ENCODE measurements at places on chromosomes 6 and 20. TPM values are rescaled to one million over a fixed set of nuclear protein-coding genes. Genes with fewer than 3 reads are reported as not detected.

DNA sequence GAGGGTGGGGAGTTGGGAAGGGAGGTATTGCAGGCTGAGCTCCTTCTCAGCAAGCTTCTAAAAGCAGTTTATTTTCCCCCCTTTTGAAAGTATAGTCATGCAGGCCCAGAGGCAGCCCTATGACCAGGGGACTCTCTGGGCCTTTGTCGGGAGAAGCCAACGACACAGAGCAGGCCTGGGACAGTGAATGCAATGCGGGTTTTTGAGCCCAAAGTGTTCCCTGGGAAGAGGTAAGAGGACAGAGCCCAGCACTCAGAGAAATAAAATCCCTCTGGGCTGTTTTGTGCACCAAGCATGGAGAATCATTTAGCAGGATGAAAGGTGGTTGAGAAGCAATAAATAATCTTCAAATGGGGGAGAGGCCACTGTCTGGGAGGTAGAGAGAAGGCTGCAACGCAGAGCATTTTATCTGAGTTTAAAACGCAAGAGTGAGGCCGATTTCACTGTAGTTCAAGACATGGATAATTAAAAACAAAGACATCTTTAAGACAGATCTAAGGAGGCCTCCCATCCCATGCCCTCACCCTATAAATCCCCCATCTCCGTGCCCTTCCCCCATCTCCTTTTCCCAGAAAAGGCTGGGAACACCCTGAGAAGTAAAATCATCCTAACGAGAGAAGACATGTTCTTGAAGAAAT is 237.5 kb downstream of the CDC5L start:
- no peak for DNase-seq

DNA sequence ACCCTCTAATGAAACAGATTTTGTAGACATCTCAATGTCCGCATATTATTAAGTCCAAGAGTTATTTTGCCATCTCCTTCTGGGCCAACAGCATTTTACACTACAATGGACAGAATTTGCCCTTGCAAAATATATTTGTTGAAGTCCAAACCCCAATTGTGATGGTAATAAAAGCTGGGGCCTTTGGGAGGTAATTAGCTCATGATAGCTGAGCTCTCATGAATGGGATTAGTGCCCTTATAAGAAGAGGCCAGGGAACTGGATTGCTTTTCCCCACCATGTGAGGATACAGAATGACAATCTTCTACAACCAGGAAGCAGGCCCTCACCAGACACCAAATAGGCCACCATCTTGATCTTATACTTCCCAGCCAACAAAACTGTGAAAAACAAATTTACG is 44.9 kb upstream of the MTRF1L start:
- DNase-seq, result no peak

Gene STX11
- total RNA-seq, result not detected

DNA sequence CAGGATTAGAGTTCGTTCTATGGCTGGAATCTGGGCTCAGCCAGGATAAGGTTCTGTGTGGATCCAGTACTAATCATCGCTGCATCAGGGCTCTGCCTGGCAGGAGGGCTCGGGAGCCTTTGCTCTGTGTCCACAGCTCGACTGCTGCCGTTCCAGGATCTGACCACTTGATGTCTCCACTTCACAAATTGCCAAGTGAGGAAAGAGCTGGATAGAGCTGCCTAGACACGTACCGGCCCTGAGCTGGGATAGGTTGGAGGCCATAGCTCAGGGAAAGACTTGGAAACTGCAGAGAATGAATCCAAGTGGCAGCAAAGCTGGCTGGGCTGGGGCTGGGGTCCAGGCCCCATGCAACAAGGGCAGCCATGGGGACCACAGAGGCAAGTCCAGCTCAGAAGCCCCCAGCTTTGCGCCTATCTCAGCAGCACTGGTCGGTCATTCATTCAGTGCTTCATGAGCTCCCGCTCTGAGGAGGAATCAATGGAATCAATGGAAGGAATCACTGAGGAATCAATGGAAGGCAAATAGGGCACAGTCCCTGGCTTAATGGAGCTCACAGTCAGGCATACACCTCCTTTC is 38.0 kb upstream of the TOP1 start:
- peak; percentile 81 for DNase-seq

DNA sequence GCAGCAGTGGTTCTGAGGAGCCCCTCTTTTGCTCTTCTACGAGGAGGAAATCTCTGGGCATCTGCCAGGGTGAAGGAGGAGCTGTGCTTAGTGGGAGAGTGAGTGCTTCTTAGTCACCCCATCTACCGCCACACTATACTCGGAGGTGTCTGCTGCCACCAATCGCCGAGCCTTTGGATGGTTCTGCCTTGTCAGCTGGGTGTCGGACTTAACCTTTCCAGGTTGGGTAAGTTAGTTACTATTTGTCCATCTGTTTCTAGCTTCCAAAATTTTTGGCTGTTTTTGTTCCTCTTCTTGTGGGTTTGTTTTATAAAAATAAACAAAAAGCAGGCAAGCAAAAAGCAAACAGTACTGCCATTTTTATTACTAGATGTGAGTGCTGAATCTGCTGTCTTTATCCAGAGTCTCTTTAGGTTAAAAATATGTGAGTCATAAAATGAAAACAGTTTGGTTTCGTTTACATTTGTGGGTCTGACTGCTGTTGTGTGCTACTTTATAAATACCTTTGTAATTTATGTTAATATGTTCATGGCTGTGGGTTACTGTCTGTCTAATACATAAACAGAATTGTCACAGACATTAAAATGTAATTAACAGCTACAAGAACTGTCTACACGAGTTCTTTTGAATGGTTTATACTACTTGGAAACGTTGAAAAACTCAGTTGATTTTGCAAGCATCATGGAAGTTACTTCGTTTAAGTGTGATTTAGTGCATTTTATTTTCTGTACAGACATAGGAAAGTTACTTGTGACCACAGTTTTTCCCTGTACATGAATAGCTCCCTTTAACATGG is 89.2 kb downstream of the ARID1B start:
- peak; percentile 54 for DNase-seq

DNA sequence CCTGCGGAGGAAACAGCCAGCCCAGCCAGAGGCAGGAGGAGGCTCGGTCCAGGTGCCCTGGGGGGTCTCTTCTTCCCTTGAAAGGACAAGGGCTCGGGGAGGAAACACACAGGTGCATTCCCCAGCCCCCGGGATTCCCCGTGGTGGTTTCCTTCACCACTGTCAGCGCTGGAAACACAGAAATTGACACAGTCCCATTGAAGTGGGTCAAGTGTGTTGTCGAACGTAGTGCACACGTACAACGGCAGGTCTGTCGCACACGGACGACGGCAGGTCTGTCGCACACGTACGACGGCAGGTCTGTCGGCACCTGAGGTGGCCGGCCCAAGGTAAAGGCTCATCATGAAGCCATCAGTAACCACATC is 80.9 kb downstream of the DLL1 start:
- DNase-seq, result no peak

GRCh38 chr6:36402481-36402880 is 15.0 kb upstream of the ETV7 start:
- no peak for DNase-seq

Gene SLC4A11
- not detected for total RNA-seq

GRCh38 chr6:34661357-34661756 is 35.2 kb downstream of the ILRUN start:
- no peak for DNase-seq

DNA sequence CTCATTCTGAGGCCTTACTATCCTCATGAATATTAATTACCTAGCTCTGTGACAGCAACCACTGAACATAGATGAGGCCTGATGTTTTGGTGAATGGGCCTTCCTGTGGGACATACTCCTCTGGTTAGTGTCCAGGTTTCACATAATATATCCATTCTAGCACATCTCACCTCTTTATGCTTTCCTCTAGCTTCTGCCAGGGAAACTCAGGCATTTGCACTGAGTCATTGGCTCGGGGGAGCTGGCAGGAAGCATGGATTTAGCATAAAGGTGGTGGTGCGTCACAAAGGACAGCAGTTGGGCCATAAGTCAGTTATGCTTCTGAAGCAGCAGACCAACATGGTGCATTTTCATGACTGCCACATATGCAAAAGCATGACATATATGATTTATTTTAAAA is 37.5 kb upstream of the TMEM170B start:
- no peak for DNase-seq

- DNase-seq, result no peak
Observed at GRCh38 chr6:156111913-156112312, 656.3 kb upstream of the NOX3 start.

GRCh38 chr6:7338031-7338430 is 25.0 kb upstream of the SSR1 start:
- DNase-seq, result no peak

GRCh38 chr6:168408504-168409136 is 32.4 kb upstream of the SMOC2 start:
- no peak for DNase-seq

GRCh38 chr6:39776581-39776980 is 15.6 kb upstream of the DAAM2 start:
- DNase-seq, result no peak

Gene BMP7
- total RNA-seq, result 11.8 TPM

- DNase-seq, result no peak
Observed at GRCh38 chr6:159966339-159966738, 2.5 kb upstream of the IGF2R start.

Gene TCF15
- not detected for total RNA-seq

DNA sequence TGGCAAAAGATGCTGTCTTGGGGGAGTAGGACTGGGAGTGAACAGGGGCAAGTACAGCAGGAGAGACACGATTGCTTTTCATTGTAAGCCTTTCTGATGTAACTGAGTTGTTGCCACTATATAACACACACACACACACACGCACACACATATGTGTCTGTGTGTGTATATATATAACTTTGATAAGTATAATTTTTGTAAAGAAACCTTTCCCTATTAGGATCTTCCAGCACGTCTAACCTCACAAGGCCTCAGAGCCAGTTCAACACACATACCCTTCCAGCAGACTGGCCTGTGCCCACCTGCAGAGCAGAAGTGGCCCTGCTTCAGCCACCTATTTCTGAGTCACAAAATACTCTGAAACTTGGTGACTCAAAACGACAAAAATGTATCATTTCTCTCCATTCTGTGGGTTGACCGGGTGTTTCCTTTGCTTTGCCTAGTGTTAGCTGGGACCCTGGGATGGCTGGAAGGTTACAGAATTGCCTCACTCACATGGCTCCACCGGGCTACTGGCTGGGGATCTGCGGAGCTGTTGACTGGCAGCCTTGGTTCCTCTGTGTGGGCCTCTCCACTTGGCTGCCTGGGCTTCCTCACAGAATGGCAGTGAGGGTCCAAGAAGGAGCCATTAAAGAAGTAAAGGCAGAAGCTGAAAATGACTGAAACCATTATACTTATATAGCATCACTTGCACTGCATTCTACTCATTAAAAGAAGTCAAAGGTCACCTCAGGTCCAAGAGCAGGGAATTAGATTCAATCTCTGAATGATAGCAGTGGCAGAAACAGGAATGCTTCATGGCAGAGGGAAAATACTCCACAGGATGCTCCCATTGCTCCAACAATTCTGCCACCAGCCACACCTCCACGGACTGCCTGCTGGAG is 126.4 kb downstream of the BANF2 start:
- no peak for DNase-seq

- no peak for DNase-seq
Observed at GRCh38 chr6:167703347-167703746, 123.4 kb upstream of the AFDN start.

DNA sequence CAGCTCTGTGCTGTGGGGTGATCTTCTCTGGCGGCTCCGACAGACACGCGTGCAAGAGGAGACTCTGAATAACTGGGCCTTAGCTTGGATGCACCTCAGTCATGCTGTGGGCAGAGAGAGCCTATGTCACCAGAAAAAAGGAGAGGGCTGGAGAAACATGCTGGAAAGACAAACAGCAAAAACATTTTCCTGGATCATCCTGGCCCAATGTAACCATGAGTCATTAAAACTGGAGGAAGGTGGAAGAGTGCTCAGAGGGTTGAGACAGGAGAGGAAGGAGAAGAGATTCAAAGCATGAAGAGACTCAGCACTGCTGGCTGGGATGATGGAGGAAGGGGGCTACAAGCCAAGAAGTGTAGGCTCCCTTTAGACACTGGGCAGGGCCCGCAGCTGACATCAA is 292.0 kb downstream of the CDH26 start:
- DNase-seq, result no peak

Gene PKIB
- total RNA-seq, result 5.2 TPM

- no peak for DNase-seq
Observed at GRCh38 chr6:168313431-168314011, 6.1 kb downstream of the DACT2 start.

GRCh38 chr6:159830501-159831372 is 30.7 kb downstream of the PNLDC1 start:
- no peak for DNase-seq

DNA sequence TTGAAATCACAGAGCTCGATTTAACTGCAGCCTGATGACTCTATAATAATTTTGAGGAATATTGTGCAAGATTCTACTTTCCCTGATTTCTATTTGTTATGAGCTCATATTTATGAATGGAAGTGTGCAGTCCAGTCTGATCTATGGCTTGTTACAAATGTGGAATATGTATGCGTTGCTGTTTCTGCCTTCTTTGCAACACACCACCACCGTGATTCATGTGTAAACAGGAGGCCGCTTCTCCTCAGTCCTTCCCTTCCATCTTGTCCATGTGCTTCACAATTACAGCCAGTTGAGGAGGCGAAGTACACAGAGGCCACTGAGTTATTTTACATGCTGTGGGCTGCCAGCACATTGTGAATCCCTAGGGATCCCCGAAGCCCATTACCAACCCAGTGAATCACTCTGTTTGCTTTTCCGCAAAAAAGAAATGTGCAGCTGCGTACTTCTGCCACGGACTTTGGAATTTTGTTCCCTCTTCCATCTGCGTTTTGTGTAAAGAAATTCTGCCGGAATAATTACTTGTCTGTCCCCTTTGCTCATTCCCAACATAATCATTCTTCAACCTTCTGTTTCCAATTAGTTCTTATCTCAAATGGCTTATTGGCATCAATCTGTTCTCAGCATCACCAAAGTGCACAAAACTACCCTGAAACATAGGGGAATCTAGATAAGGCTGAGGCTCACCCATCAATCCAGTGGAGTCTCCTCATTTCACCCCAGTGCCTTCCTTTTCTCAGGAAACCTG is 551.6 kb upstream of the CITED2 start:
- DNase-seq, result no peak

DNA sequence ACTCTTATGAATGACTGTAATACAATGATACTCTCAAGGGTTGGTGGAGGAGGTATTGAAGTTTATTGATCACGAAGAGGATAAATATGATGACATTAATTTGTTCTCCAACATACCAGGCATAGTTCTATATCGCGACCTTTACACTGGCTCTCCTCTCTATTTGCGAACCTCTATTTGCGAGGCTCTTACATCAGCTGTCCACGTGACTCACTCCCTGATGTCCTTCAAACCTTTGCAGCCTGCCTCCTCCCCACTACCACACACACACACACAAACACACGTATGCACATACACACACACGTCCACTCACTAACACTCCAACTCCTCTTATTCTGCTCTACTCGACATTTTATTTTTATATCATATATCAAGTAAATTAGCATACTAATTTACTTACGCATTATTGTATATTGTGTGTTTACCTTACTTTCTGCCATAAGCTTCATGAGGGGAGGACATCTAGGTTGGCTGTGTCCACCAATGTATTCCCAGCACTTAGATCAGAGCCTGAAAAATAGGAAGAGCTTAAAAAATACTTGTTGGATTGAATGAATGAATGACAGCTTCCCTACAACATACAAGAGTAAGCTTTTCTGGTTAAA is 53.3 kb upstream of the TNFRSF21 start:
- no peak for DNase-seq

Data from H4 (cell line).